ENCODE measurements at places on chromosomes 12 and 14.

- DNase-seq = no peak
Measured at GRCh38 chr12:115205755-115206308, 521.9 kb upstream of the TBX3 start.

- DNase-seq = no peak
Measured at GRCh38 chr12:130965668-130966067, 12.0 kb downstream of the ADGRD1 start.

DNA sequence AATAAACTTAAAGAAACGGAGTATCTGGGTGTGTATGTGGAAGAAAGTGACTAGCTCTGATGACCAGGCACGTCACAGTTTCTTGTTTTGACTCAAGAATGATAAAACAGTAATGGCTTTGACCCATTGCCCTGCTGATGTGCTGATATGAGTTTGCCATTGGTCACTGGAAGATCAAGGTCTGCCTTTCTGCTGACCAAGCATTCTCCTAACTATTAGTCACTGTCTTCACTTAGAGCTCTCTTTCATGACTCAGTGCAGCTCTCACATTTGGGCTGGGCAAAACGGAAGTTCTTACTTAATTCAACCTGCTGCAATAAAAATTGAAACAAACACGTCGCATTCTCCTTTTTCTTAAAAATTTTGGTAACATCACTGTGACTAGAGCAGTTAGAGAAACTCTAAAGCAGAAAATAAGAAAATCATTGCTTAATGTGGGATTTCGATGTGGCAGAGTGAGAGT, 366.7 kb downstream of the BTG1 start:
- peak; percentile 15 for DNase-seq

GRCh38 chr12:117778656-117779055, 190.1 kb downstream of the KSR2 start:
- no peak for DNase-seq

GRCh38 chr14:73696466-73697400, 17.5 kb downstream of the PNMA1 start:
- no peak for DNase-seq

DNA sequence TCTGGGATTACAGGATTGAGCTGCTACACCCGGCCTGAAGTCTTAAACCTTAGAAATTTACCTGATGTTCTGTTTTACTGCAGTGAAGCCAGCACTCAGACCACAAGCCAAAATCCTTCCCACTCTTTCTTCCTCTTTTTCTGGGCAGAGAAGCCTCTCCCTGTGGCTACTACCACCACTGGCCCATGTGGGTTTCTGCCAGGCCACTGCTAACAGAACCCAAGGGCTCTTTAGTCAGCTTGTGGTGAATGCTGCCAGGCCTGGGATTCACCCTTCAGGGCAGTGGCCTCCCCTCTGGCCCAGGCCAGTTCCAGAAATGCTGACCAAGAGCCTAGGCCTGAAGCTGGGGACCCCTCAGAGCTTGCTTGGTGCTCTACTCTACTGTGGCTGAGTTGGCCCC, 35.3 kb downstream of the GAS2L3 start:
- no peak for DNase-seq

GRCh38 chr12:89829434-89829975, 120.9 kb upstream of the ATP2B1 start:
- DNase-seq = no peak

DNA sequence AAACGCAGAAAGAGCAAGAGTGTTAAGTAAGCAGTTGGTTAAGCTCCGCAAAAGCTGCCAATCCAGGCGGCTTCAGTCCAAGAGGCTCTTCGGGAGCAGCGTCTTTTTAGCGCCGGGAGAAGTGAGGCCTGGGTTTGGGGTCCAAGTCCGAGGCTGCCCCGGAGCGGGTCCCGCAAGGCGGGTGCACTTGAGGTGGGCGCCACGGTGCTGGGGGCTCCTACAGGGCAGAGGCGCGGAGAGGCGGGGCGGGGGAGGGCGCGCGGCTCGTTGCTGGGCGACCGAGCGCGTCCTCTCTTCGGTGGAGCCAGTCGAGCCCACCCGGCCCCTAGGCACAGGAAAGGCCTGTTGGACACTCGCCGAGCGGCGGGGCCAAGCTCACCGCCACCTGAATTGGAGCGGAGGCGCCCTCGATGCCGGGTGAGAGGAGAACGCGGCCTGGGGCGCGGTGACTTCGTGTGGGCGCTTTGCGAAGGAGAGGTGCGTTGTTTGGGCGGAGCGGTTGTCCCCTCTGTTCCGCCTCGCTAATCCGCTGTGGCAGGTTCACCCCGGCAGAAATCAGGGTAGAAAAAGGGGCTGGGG, 15.6 kb downstream of the TTC6 start:
- DNase-seq = no peak

- no peak for DNase-seq
Measured at GRCh38 chr12:55142669-55143565, 16.7 kb downstream of the OR9K2 start.

DNA sequence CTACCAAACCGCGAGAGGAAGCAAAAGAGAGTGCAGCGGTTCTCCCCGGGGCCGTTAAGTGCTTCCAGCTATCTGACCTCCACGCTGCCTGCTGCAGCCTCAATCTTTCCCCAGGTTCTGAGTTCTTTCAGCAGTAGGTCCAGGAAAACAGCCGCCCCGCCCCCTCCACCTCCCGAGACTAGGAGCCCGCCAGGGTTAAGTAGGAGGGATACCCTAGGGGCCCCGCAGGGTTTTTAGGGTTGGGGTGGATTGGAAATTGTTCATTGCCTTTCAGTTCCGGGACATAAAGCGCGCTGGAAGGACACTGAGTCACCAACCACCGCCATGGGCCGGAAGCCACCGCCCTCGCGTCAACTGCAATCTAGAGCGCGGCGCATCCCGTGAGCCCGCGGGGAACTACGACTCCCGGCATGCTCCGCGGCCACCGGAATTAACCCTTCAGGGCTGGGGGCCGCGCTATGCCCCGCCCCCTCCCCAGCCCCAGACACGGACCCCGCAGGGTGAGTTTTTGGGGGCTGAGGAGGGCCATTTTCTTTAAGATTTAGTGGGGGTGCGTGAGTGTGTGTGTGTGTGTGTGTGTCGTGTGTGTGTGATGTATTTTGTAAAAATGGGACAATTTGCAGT, at the start of gene MYL6B:
Gene MYL6B (plus strand): TSS at position 456 of the 624 bp plus-strand sequence. CDS start 1,332 bp downstream, outside the sequence.
- peak; percentile 80 for DNase-seq

- DNase-seq = no peak
Measured at GRCh38 chr14:89773151-89773550, 181.4 kb downstream of the EFCAB11 start.

DNA sequence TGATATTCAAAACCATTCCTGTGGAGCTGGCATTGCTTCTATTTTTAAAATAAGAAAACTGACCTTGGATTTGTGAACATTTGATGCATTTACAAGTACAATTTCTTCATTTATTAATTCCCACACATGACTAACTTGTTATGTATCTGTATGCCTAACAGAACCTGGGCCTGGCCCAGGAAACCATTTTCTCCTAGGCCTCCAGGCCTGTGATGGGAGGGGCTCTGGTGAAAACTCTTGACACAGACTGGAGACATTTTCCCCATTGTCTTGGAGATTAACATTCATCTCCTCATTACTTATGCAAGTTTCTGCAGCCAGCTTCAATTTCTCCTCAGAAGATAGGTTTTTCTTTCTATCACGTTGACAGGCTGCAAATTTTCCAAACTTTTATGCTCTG, 42.0 kb downstream of the GLIPR1L2 start:
- DNase-seq = no peak

GRCh38 chr14:32372154-32372553, 43.1 kb downstream of the AKAP6 start:
- DNase-seq = no peak

- no peak for DNase-seq
Measured at GRCh38 chr14:95452893-95453712, 63.3 kb downstream of the SYNE3 start.

DNA sequence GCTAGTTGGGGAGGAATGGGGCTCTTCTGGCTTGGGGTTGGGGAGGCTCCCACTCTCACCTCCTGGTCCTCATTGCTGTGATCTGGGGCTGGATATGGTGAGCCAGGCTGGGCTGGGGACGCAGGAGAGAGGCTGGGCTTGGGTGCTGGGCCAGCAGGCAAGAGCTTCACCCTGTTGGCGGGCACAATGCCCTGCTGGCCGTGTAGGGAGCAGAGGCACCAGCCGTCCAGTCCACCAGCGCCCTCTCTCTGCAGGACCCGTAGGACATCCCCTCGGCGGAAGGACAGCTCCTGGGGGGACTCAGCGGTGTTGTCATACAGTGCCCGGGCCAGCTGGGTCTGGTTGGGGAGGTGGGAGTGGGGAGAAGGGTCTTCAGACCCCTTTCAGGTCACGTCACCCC, 4.5 kb downstream of the EFS start:
- no peak for DNase-seq

DNA sequence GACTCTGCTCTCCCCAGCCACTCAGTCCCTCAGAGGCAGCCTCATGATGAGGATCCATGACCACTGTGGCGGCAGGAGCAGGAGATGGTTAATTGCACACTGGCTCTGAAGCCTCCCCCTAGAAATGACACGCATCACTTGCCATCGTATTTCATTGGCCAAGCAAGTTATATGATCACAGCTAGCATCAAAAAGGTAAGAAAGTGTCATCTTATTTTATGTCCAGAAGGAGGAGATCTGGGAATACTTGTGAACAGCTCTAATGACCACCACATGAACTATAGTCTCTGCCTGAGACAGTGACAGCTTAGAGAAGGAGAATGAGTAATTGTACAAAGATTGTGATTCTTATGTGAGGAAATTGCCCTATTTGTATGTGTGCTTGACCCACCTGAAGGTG, 363.4 kb downstream of the NUAK1 start:
- DNase-seq = no peak

GRCh38 chr14:93725993-93726392, 62.3 kb downstream of the PRIMA1 start:
- no peak for DNase-seq

- no peak for DNase-seq
Measured at GRCh38 chr12:25065035-25065434, 116.1 kb upstream of the BCAT1 start.

DNA sequence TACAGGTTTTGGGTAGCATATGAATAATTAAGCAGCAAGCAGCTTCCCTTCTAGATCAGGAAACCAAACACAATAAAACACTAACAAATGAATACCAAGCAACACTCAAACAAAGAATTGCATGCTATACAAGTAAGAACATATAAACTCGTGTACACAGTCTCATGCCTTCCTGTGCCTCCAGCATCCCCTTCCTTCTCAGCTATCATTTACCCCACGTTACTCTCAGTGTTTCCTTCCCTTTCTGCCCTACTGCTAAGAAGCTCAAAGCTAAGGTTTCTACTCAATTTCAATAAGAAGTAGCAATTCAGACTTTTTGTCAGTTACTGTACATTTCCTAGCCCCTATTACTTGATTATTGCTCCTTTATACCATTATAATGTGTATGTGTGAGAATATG, 81.0 kb downstream of the DUSP16 start:
- DNase-seq = no peak

DNA sequence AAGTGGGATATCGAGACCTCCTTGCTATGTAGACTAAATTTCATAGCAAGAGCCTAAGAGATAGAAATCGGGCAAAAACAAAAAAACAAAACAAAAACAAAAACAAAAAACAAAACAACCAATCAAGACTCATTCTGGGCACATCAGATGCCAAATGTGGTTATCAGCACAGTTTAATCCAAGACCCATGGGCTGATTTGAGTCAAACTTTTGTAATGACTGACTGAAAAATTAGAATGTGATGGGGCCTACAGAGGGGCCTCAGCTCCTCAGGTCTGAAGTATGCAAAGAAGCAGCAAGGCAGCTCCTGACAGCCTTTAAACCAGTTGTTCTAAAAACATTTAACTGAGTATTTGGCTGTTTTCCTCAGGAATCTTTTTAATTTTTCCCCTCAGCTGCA, 49.3 kb downstream of the SLC4A8 start:
- DNase-seq = no peak

DNA sequence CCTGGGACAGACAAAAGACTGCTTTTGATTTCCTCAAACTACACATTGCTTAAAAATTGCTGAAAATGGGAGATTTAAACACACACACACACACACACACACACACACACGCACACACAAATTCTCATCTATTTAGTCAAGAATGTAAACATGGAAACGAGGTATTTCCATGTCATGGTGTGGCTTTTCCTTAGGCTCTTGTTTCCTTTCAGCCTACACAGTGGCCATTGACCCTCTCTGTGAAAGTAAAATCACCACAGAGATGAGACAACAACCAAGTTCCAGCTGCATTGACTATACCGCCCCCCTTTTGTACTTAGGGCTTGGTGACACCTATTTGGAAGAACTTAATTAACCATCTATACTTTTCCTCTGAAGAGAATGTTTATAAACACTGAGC, 41.9 kb downstream of the TTC8 start:
- no peak for DNase-seq

DNA sequence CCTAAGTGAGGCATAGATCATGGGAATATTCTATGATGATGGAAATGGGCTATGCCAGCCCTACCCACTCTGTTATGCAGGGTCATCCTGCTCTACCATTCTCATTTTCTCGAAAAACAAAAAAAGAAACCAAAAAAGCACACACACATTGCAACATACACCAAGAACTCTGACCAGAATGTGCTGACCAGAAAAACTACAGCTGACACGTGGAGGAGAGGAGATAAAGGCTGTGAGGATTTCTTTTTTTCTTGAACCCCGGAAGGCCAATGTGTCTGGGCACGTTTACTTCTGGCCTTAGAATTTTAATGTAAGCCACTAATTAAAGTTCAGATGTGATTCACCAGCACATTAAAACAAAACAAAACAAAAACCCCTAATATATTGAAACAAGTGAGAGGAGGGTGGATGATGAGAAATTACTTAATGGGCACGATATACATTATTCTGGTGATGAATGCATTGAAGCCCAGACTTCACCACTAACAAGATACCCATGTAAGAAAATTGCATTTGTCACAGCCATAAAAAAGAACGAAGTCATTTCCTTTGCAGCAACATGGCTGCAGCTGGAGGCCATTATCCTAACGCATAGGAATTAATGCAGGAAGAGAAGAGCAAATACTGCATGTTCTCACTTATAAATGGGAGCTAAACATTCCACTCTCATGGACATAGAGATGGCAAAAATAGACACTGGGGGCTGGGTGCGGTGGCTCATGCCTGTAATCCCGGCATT, 66.3 kb upstream of the PLEKHG3 start:
- no peak for DNase-seq

DNA sequence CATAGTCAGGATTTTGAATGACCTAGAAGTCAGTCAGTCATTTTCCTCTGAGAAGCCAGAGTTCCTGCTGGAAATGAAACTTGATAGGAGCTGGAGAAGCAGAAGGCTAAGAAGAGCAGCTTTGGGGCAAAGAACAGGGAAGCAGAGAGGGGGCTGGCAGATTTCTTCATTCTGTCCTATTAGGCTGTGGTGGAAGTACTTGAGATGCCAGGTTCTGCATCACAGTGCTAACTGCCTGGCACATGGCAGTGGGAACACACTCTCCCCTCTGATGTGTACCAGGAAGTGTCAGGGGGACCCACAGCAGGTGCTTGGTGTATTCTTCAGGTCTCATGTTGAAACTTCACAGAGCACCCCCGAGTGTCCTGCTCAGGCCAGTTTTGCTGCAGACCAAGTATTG, 61.0 kb downstream of the SUSD6 start:
- no peak for DNase-seq
